ENCODE measurements at places on chromosomes 1 and 21.

GRCh38 chr1:156072251-156072650, 10.0 kb downstream of the MEX3A start:
- DNase-seq: no peak

GRCh38 chr21:40646651-40647050, 200.3 kb downstream of the DSCAM start:
- no peak for DNase-seq

GRCh38 chr1:61012341-61012761, 70.0 kb upstream of the NFIA start:
- no peak for DNase-seq

GRCh38 chr1:1083416-1084371, 9.6 kb upstream of the RNF223 start:
- no peak for DNase-seq

- DNase-seq: no peak
Observed at GRCh38 chr21:42478504-42478903, 17.5 kb downstream of the RSPH1 start.

- DNase-seq: no peak
Observed at GRCh38 chr1:21097729-21098128, 79.0 kb downstream of the EIF4G3 start.

DNA sequence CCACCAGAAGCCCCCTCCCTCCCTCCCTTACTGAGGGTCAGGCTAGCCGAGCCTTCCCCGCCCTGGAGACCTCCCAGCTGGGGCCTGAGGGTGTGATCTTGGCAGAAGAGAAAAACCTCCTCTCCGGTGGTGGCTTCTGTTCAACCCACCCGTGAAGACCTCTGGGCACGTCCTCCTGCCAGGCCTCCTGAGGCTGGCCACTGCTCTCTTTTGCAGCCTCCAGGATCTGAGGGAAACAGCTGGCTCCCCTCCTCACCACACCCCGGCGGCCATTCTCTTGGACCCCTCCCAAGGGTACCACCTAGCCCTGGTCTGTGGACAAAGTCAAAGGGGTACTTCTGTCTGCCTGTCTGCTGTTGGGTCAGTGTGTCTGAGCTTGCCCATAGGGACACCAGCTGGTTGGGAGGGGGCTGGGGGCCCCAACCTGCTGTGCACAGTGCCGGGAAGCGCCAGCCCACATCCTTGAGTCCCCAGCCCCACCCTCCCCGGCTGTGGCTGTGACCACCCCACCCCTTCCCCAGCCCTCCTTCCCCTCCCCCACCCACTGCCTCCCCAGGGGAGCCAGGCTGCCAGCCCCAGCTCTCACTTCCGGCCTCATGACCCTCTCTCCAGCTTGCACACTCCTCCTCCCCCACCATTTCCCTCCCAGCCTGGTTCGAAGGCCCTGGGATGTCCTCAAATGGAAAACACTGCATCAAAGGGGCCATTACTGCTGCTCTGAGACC, 48.1 kb downstream of the AHDC1 start:
- peak; percentile 81 for DNase-seq

DNA sequence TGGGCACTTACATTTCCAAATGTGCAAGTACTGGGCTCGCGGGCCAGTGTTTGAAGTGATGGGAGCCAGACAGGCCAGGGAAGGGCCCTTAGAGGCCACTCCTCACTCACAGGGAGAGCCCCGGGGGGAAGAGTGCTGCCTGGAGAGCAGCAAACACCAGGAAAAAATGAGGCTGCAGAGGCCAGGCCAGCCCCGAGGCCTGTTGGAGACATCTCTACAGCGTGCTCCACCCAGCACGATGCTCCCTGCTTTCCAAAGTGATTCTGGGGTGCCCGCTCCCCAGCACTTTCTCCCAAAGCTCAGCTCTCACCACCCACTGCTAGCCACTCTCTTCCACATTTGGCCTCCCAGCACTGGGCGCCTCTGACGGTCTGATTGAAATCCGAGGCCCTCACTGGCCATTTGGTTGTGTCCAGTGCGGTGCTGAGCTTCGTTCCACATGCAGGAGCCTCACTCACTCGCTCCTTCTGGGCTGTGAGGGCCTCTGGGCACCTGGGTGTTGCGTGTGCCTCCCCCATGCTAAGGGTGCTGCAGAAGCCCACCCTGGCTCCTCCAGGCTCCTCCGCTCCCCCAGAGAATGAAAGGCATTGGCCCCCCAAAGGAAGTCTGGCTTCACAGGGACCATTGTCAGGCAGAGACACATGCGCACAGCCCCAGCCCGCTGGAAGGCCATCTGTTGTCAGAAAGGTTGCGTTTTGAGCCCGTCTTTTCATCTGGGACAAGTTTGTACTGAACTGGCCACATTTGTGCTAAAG, 385.4 kb upstream of the VAMP3 start:
- no peak for DNase-seq

- no peak for DNase-seq
Observed at GRCh38 chr1:159223004-159223403, 18.3 kb downstream of the ACKR1 start.

- no peak for DNase-seq
Observed at GRCh38 chr1:100530141-100530540, 7.8 kb upstream of the GPR88 start.

GRCh38 chr1:242243472-242243871, 244.6 kb upstream of the MAP1LC3C start:
- no peak for DNase-seq

DNA sequence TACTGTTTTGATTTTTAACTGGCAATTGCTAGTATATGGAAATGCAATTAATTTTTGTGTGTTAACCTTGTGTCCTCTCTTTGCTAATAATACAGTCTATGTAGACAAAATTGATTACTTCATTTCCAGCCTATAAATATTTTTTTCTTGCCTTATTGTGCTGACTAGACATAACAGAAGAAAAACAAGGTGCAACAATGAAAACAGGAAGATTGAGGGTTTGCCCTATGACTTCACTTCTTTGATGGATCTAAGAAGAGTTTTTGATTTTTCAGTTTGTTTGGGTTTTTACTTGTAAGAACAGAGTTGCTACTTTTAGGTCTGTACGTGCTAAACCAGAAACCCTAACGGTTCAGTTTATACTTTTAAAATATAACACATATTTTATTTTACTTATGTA, 8.5 kb upstream of the CNIH4 start:
- DNase-seq: no peak

DNA sequence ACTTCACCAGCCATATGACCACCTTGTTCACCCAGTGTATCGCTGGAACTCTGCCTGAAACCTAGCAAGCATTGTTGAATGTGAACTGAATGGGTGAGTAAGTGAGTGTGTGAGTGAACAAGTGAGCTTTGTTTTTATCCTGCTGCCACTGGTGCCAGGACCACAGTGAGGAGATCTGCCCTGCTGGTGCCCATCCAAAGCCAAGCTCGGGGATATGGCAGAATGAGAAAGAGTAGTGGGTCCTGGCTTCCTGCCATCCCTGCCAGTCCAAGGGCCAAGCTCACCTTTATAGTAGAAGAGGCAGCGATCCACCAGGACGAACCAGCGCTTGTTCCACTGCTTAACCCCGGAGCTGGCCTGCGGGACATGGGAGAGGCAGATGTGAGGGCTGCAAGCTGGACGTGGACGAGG, 53.4 kb upstream of the GOLT1A start:
- no peak for DNase-seq

GRCh38 chr1:205417870-205418635, 3.8 kb downstream of the LEMD1 start:
- DNase-seq: no peak

DNA sequence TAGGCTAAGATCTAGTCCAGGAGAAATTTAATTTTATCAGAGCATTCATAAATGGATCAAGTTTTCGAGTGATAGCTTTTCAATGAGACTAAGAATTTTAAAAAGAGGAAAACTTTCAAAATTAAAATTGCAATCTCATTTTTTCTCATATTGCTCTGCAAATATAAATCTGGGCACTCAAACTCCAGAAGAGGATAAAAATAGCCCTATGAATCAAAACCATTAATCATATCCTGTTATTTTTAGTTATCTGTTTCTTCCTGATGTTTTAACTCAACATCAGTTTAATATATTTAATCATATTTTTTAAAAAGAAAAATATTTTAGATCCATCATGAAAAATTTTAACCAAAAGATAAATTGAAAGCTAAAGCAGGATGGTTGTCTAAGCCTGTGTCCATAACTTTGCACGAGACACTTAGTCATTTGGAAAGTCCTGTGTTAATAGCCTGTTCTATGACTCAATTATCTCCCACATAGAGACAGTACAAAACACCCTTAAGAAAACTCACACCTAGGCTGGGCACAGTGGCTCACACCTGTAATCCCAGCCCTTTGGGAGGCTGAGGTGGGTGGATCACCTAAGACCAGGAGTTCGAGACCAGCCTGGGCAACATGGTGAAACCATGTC, 17.1 kb upstream of the PRRC2C start:
- no peak for DNase-seq

DNA sequence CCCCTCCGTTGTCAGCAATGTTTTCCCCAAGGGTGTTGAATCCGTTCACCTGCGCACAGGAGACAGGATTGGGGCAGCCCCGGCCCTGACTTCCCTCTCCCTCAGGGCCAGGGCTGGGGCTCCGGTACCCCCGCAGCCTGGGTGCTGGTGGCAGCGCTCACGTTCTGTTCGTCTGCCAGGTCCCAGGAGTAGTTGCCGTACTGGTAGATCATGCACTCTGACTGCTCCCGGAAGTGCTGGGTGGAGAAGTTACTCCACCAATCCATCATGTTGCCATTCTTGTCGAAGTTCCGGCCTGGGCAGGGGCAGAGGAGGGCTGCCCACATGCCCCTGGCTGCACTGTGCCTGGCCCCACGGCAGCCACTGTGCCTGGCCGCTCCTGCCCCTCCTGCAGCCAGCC, 6.1 kb downstream of the PRXL2B start:
- DNase-seq: peak; percentile 9

DNA sequence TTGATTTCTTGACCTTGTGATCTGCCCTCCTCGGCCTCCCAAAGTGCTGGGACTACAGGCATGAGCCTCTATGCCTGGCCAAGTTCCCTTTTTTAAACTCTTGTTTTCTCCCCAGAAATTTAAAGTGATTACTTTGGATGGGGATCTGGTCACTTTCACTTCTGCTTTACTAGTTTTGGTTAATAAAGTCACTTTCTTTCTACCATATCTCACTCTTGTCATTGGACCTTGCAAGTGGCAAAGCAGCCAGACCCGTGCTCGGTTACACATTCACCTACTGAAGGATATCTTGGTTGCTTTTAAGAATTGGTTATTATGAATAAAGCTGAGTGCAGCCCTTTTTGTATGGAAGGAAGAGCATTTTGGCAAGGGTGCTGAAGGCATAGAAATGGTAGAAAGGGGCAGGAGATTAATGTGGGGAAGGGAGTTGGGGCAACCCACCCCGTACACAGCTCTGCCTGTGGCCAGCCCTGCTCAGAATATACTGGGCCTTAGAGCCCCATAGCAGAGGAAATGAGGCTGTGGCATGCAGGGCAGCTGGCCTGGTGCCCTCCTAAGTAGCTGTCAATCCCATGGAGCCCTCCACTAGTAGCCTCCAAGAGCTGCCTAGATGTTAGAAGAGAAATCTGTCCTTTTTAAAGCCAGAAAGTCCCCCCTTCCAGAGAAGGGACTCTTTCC, 40.7 kb downstream of the CD2 start:
- no peak for DNase-seq

Data from right hindlimb (tissue), 1 donor.